Pancreas (tissue), 10 donors: ENCODE measurements at places on chromosomes 6 and 20. TPM values are rescaled to one million over a fixed set of nuclear protein-coding genes. Genes with fewer than 3 reads are reported as not detected.

ELOVL4 gene
- 0.09 TPM for total RNA-seq

DNA sequence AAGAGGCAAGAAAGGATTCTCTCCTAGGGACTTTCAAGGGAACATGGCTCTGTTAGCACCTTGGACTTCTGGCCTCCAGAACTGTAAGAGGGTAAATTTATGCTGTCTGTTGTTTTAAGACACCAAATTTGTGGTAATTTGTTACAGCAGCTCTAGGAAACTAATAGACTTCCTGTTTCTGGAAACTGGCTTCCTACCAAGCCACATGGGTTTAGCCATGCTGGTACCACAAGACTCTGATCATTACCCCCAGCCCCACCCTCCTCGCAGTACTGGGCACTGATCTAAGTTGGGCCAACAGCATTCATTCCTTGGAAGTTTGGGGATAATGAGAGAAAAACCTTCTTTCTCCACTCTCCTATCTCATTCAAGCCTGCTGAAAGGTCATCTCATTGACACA lies 109.5 kb upstream of the SMLR1 start:
- DNase-seq, result no peak

- no peak for DNase-seq
Measured at GRCh38 chr20:47419953-47420514, 63.5 kb upstream of the ZMYND8 start.

DNA sequence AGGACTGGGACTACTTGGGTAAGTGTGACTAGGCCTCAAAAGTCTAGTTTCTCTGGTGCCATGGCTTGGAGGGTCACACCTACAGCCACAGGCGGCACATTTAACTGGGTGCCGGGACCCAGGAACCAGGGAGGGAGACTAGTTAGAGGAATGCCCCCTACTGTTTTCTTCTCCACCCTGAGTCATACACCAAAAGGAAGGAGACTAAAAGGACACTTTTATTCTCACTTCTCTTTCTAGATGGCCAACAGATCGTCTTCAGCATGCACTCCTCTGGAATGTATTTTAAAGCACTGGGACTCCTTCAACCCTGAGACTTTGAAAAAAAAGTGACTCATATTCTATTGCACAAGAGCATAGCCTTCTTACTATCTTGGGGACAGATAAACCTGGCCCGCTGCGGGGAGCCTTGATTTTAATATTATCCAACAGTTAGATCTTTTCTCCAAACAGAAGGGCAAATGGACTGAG lies 33.4 kb downstream of the PLN start:
- peak; percentile 15 for DNase-seq

RSPO4 gene
- total RNA-seq, result 0.09 TPM

DNA sequence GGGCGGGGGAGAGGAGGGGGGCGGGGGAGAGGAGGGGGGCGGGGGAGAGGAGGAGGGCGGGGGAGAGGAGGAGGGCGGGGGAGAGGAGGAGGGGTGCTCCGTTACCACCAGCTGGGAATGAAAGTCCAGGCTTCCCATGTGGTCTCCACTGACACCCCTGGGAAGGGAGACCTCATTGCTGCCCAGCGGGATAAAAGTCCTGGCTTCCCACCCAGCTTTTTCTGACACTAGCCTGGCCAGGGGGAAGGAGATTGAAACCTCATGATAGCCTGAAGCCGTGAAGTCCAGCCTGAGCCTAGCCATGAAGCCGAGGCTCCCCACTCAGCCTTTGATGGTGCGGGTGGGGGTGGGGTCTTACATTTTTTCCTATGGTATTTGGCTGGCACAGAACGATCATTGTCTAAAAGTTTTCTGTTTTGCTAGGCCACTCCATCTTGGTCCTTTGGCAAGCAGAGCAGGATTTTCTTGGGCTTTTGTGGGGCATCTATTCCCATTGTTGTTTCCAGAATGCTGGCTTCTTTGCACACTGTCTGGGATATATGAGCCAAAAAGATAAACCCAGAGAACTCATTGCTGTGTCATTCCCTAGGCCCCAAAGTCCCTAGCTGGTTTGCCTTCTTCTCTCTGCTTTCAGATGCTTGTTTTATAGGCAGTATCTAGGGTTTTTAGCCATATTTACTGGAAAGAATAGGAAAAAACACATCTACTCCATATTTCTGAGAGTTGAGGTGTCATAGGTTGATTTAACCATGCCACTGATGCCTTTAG lies 67.9 kb upstream of the RNF24 start:
- DNase-seq, result no peak

DNA sequence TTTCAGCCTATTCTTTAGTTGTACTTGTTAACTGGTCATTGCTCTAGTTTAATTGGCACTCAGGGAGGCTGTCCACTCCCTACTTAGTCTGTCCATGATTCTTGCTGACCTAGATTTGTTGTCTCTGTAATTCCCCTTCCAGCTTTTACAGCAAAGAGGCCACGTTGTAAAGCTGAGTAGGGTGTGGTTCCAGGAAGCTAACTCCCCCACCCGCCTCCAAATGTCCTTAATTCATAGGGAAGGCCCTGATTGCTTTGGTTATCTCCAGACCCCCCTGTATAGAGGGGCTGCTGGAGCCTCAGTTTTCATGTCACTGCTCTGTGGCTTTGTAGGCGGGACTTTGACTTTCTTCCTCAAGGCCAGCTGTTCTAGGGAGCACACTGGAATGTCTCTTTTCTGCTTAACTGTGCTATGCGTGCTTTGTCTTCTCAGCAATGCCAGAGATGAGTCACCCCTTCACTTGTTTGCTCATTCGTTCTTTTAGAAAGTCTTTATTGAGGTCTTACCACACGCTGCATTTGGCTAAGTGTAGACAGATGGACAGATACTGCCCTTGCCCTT lies 175.1 kb upstream of the JAG1 start:
- no peak for DNase-seq

DNA sequence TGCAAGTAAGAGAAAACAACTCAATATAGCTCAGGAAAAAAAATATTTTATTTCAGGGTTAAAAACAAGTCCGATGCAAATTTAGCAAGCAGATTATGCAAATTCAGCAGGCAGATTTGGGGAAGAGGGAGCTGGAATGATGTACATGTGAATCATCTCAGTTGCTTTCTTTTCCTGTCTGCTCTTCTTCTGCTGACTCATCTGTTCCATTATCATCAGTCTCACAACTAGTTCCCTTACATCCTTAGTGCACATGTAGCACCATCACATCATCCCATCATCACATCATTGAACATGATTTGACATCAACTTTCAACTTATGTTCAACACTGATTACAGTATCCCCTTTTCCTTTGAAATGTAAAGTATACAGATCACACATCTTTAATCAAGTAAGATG lies 11.5 kb upstream of the DEFB113 start:
- DNase-seq, result no peak

- no peak for DNase-seq
Measured at GRCh38 chr6:167221400-167222201, 63.8 kb upstream of the GPR31 start.
